Small intestine (tissue), 16 donors: ENCODE measurements at places on chromosomes 13 and 19. TPM values are rescaled to one million over a fixed set of nuclear protein-coding genes. Genes with fewer than 3 reads are reported as not detected.
A peak's percentile ranks its signal among the peaks of the same experiment; 100 is the strongest.

GRCh38 chr13:41610404-41610803, 153.1 kb downstream of the RGCC start:
- H3K27ac ChIP-seq = no peak overlapping the region
- no peaks in the 10 kb centered on the region for H3K27me3 ChIP-seq
- H3K4me3 ChIP-seq = no peak overlapping the region
- no peak for DNase-seq
- H3K36me3 ChIP-seq = peaks cover 19% of the 10 kb centered on the region
- H3K4me1 ChIP-seq = no peaks in the 10 kb centered on the region

GRCh38 chr19:46295401-46296201, 1.2 kb upstream of the HIF3A start:
- no peak overlapping the region for H3K4me3 ChIP-seq
- peaks cover 4% of the 10 kb centered on the region for H3K4me1 ChIP-seq
- H3K36me3 ChIP-seq = no peaks in the 10 kb centered on the region

GRCh38 chr13:111186305-111186935, 71.3 kb downstream of the ARHGEF7 start:
- no peak for DNase-seq
- H3K4me1 ChIP-seq = peaks cover 2% of the 10 kb centered on the region
- H3K27me3 ChIP-seq = no peaks in the 10 kb centered on the region
- no peak overlapping the region for H3K4me3 ChIP-seq

DNA sequence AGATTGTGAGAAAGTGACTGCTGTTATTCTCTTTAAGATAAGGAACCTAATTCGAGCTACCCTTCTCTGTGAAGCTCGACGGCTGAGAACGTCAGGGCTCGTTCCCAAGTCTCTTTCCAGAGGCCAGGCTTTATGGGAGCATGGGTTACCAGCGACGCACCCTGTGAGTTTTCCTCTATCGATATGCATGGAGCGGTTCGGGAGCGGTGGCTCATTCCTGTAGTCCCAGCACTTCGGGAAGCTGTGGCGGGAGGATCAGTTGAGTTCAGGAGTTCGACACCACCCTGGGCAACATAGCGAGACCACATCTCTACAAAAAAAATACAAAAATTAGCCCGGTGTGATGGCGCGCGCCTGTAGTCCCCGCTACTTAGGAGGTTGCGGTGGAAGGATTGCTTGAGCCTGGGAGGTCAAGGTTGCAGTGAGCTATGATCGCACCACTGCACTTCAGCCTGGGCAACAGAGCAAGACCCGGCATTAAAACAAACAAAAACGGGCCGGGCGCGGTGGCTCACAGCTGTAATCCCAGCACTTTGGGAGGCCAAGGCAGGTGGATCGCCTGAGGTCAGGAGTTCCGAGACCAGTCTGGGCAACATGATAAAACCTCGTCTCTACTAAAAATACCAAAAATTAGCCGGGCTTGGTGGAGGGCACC, 681 bp upstream of the ZNF606 start:
- no peak overlapping the region for H3K27ac ChIP-seq
- no peak for DNase-seq
- peaks cover 39% of the 10 kb centered on the region for H3K36me3 ChIP-seq
- H3K4me3 ChIP-seq = peak overlapping the region; percentile 90
- no peaks in the 10 kb centered on the region for H3K4me1 ChIP-seq
- no peaks in the 10 kb centered on the region for H3K27me3 ChIP-seq

DNA sequence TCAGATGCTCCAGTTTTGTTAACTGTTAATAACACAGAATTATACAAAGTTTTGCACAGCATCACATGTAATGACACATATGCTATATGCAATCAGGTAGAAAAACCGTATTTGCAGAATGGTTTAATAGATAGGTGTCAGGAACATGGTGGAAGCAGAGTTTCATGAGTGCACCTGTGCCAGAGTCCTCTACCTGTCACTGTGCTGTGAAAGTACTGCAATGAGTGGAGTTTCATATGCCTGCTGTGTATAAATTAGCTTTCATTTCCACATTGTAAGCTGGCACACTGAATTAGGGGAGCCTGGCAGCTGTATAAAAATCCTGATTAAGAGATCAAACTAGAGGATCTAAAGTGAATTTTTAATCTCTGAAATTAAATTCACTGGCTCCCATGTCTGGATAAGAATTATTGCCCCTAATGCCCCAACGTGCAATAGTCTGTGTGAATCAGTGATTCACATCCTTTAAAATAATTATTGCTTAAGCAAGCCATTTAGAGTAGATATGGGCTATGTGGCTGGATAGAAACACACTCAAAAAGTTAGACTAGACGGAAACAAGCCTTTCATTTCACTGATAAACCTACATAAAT, 8.5 kb upstream of the EEF1AKMT1 start:
- no peak overlapping the region for H3K4me3 ChIP-seq
- H3K27me3 ChIP-seq = no peaks in the 10 kb centered on the region
- DNase-seq = no peak
- peaks cover 4% of the 10 kb centered on the region for H3K36me3 ChIP-seq
- H3K4me1 ChIP-seq = no peaks in the 10 kb centered on the region

The KCNN1 gene
- polyA plus RNA-seq = 0.24 TPM

The RXFP2 gene
- not detected for polyA plus RNA-seq

The ING1 gene
- 18.6 TPM for polyA plus RNA-seq
